DND-41 (cell line): ENCODE measurements at places on chromosomes 16 and 17.
A peak's percentile ranks its signal among the peaks of the same experiment; 100 is the strongest.

GRCh38 chr16:5581908-5582307, 484.3 kb upstream of the EEF2KMT start:
- DNase-seq, result no peak
- no peak overlapping the region for H3K4me3 ChIP-seq
- no peaks in the 10 kb centered on the region for H3K4me1 ChIP-seq
- H3K27ac ChIP-seq, result no peak overlapping the region
- H3K27me3 ChIP-seq, result no peaks in the 10 kb centered on the region
- H3K36me3 ChIP-seq, result no peaks in the 10 kb centered on the region

DNA sequence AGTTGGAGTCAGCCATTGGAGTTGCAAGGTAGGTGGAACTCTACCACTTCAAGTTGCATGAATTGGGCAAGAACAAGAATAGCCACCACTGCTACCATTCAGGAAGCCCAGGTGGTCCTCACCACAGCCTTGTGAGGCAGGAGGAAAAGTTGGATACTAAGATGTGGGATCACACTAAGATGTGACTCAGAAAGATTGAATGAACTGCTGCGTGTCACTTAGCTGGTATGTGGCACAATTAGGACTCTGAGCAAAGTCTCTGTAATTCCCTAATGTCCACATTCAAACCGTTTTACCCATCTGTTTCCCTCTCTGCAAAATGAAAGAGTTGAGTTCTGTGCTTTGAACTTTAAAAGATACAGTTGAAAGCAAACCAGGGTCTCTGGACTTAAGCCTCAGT, 44.7 kb upstream of the HS3ST3A1 start:
- H3K27me3 ChIP-seq, result peaks cover 3% of the 10 kb centered on the region
- no peak overlapping the region for H3K4me3 ChIP-seq
- H3K36me3 ChIP-seq, result no peaks in the 10 kb centered on the region

DNA sequence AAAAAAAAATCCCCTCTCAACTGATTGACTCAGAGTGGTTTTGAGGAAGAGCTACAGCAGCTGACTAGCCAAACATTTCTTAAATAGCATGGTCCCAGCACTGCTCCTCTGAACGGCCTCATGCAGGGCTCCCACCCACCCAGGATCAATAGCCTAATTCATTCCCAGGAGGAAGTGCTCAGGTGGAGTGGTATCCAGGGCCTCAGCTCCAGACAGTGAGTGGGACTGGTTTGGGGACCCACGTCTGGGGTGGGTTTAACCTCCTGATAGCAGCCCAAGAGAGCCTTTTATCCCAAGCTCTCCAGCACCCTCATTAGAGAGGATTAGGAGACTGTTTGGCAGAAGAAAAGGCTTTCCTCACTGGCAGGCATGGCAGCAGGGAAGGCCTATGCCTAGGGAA, 68.5 kb upstream of the CDH5 start:
- no peak overlapping the region for H3K4me3 ChIP-seq
- H3K27ac ChIP-seq, result no peak overlapping the region
- peaks cover 7% of the 10 kb centered on the region; the same call in 1 of the 2 replicates for H3K4me1 ChIP-seq
- no peaks in the 10 kb centered on the region for H3K36me3 ChIP-seq
- H3K27me3 ChIP-seq, result peaks cover 16% of the 10 kb centered on the region
- DNase-seq, result no peak

GRCh38 chr17:29257756-29258155, 11.1 kb downstream of the CRYBA1 start:
- H3K27ac ChIP-seq, result no peak overlapping the region
- peaks cover 69% of the 10 kb centered on the region for H3K36me3 ChIP-seq
- no peaks in the 10 kb centered on the region for H3K4me1 ChIP-seq
- no peaks in the 10 kb centered on the region for H3K27me3 ChIP-seq
- H3K4me3 ChIP-seq, result no peak overlapping the region

- H3K4me1 ChIP-seq, result no peaks in the 10 kb centered on the region
- no peak overlapping the region for H3K27ac ChIP-seq
- H3K4me3 ChIP-seq, result no peak overlapping the region
- DNase-seq, result no peak
- no peaks in the 10 kb centered on the region for H3K36me3 ChIP-seq
Observed at GRCh38 chr17:72143245-72143644, 22.4 kb downstream of the SOX9 start.

DNA sequence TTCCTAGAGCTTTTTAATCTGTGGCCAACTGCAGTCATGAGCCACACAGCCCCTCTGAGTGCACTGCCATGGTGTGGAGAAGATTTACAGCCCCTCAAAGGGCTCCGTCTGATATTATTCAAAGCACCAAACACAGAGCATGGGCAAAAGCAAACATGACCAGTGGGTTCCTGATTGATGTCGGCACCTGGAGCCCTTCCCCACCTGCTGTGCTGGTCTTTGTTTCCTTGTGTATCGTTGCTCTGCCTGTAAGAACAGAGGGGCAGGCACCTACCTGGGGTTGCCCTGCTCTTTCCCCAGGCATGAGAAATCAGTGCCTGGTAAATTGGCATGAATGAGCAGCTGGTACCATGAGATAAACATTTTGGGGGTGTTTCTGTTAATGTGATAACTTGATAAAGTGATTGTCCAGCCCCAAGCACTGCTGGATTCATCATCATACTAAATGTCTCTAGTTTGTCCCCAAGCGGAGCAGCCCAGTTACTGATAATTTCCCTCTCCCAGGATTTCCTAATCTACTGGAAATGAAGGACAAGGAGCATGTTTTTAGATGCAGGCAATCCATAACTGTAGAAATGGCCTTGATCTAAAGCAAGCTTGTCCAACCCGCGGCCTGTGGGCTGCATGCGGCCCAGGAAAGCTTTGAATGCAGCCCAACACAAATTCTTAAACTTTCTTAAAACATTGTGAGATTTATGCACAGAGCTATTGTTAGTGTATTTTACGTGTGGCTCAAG, 5.0 kb upstream of the SPIRE2 start:
- peaks cover 24% of the 10 kb centered on the region for H3K4me1 ChIP-seq
- H3K4me3 ChIP-seq, result no peak overlapping the region
- no peak overlapping the region for H3K27ac ChIP-seq
- no peaks in the 10 kb centered on the region for H3K27me3 ChIP-seq
- no peak for DNase-seq

DNA sequence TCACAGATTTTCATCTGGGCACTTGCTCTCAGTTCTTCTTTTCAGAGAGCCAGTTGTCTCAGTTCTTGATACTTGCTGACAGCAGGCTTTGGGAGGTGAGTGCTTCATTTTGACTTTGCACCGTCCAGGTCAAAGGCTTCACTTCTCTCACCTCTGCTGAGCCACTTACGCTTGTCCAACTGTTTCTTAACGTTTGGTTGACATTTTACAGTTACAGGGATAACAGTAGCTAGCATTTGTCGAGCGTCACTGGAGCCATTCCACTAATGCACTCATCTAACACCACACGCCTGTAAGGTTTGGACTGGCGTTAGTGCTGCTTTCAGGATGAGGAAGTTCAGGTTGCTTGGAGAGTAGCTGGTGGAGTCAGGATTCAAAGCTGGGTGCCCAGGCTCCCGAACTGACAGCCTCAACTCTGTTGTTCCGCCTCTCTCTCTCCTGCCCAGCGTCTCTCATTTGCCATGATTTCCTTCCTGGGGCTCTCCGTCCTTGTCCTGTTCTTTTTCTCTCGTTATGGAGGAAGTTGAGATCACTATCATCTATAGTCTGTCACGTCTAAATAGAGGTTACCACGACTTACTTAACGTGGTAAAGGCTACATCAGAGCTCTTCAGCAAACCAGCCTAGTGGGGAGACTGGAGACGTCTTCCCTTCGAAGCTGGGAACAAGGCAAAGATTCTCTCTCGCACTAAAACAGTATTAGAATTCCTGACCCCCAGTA, 220.8 kb downstream of the RPTOR start:
- peak; percentile 44 for DNase-seq
- H3K27ac ChIP-seq, result peak overlapping the region; percentile 98

GRCh38 chr16:4613636-4614570, 785 bp downstream of the UBALD1 start:
- H3K27me3 ChIP-seq, result no peaks in the 10 kb centered on the region
- peak overlapping the region; percentile 66 for H3K4me3 ChIP-seq
- H3K36me3 ChIP-seq, result peaks cover 20% of the 10 kb centered on the region
- DNase-seq, result peak; percentile 45
- H3K4me1 ChIP-seq, result peaks cover 52% of the 10 kb centered on the region

DNA sequence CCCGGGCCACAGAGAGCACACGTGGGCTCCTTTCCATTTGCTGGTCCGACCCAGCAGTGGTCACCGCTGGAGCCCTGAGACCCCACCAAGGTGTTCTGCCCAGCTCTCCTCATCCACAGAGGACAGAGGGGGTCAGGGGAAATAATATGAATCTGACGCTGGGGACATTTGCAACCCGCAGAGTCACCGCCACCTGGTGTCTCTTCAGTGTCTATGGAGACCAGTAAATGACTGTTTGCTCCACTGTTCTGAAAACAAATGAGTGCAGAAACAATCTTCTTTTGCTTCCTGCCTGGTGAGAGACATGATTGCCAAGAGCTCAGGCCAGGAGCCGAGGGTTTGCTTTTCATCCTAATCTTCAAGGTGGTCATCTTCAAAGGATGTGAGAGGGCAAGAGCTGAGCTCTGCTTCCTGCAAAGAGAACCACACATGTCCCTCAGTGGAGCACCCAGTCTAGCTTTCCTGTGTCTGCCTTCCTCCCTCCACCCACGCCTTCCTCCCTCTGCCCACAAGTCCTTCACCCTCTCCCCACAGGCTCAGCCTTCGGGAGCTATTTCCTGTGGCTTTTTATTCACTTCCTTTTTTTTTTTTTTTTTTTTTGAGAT, 14.7 kb upstream of the KLHDC4 start:
- no peaks in the 10 kb centered on the region for H3K27me3 ChIP-seq
- H3K4me3 ChIP-seq, result peak overlapping the region; percentile 41
- H3K27ac ChIP-seq, result peak overlapping the region; percentile 96
- H3K36me3 ChIP-seq, result no peaks in the 10 kb centered on the region; the same call in 1 of the 2 replicates
- peaks cover 50% of the 10 kb centered on the region for H3K4me1 ChIP-seq

DNA sequence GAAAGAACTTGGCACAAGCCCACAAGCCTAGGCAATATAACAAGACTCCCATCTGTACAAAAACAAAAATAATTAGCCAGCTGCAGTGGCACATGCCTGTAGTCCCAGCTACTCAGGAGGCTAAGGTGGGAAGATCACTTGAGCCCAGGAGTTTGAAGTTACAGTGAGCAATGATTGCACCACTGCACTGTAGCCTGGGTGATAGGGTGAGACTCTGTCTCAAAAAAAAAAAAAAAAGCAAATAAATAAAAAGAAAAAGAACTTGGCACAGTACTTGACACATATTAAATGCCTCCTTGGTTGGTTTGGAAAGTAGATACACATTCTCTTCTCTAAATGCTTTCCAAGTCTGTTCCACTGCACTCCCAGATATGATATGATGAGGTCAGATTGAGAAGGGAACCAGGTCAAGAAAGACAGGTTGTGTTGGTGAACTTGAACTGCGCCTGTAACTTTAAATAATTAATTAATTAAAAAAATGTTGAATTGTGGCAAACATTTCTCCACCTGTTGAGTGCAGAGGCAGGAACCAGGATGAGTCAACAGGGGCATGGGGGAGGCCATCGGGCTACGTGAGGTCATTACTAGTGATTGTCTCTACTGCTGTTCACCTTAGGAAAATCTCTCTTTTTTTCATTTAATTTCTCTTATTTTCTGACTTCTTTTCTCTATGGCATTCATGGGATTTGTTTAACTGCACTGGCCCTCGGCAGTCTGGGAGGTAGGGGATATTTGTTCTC, 25.9 kb upstream of the EFCAB13 start:
- H3K4me1 ChIP-seq, result no peaks in the 10 kb centered on the region
- no peak overlapping the region for H3K4me3 ChIP-seq
- no peak overlapping the region for H3K27ac ChIP-seq
- H3K27me3 ChIP-seq, result no peaks in the 10 kb centered on the region
- 0 out of 2 replicates have a peak, but pooled peaks cover 4% of the 10 kb centered on the region for H3K36me3 ChIP-seq

GRCh38 chr16:51763072-51763661, 612.1 kb upstream of the SALL1 start:
- H3K36me3 ChIP-seq, result no peaks in the 10 kb centered on the region
- H3K4me3 ChIP-seq, result no peak overlapping the region
- no peak overlapping the region for H3K27ac ChIP-seq
- no peaks in the 10 kb centered on the region for H3K4me1 ChIP-seq

DNA sequence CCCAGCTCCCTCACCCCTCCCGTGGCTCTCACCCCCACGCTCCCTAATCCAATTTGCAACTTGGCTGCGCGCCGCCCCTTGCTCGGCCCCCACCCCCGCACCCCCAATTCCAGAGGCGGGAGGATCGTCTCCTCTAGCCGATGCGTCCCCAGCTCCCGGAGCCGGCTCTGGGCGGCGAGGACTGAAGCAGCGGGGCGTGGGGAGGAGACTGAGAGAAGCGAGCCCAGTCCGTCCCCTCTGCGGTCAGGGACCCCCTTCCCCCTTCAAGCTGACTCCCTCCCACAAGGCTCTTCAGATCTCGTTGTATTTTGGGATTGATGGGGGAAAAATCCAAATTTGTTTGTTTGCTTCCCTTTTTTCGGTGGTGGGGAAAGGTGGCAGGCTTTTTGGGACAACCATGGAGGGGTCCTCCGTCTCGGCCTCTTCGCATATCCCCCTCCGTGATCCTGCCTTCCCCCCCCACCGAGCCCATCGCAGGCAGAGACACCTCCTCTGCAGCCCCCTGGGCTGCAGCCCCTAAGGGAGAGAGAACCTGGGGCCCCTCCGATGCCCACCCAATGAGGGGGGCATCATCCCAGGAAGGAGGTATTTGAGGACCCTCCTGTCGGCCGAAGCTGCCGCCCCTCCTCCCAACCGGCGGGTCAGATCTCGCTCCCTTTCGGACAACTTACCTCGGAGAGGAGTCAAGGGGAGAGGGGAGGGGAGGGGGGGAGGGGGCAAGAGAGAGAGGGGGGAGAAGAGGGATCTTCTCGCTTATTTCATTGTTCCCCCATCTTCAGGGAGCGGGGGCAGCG, 466 bp downstream of the NEUROD2 start:
- DNase-seq, result no peak
- no peak overlapping the region for H3K4me3 ChIP-seq
- no peaks in the 10 kb centered on the region for H3K36me3 ChIP-seq
- no peaks in the 10 kb centered on the region for H3K4me1 ChIP-seq

DNA sequence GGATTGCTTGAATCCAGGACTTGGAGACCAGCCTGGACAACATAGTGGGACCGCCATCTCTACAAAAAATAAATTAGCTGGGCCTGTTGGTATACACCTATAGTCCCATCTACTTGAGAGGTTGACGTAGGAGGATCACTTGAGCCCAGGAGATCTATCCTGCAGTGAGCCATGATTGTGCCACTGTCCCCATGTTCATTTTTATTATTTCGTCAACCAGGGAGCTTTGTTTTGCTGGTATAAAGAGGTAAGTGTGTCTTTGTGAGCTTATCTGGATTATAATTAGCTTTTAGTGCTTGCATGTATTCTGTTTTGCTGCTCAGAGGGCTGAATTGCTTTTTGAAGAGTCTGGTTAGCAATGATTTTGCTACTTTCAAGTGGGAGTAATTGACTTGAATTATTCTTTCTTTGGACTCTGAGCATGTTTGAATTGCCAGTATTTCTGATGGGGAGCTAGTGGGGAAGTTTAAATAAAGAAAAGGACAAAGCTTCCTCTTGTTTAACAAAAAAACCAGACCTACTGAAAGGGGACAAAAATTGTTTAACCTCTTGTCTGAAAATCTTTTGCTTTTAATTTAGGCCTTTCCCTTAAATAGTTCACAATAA, 31.6 kb upstream of the BCAS3 start:
- no peak overlapping the region for H3K4me3 ChIP-seq
- peaks cover 41% of the 10 kb centered on the region for H3K36me3 ChIP-seq
- DNase-seq, result no peak
- H3K27me3 ChIP-seq, result no peaks in the 10 kb centered on the region
- no peak overlapping the region for H3K27ac ChIP-seq
- no peaks in the 10 kb centered on the region for H3K4me1 ChIP-seq

- no peak overlapping the region for H3K27ac ChIP-seq
- H3K27me3 ChIP-seq, result no peaks in the 10 kb centered on the region
- H3K4me1 ChIP-seq, result no peaks in the 10 kb centered on the region
- H3K36me3 ChIP-seq, result no peaks in the 10 kb centered on the region
Observed at GRCh38 chr17:79966681-79967080, 69.0 kb downstream of the TBC1D16 start.

- no peak overlapping the region for H3K4me3 ChIP-seq
- peaks cover 68% of the 10 kb centered on the region for H3K36me3 ChIP-seq
- H3K4me1 ChIP-seq, result peaks cover 6% of the 10 kb centered on the region; the same call in 1 of the 2 replicates
- no peak for DNase-seq
- no peaks in the 10 kb centered on the region for H3K27me3 ChIP-seq
Observed at GRCh38 chr17:28327031-28327607, 8.1 kb downstream of the TMEM97 start.
